ENCODE measurements at places on chromosomes 1 and 21. TPM values are rescaled to one million over a fixed set of nuclear protein-coding genes. Genes with fewer than 3 reads are reported as not detected.

AIRE gene
- not detected for total RNA-seq

LYPD8 gene
- total RNA-seq, result not detected

NTRK1 gene
- 0.09 TPM for total RNA-seq

LAX1 gene
- 0.74 TPM for total RNA-seq

ZBTB8B gene
- not detected for total RNA-seq

EXO1 gene
- 1.2 TPM for total RNA-seq

GPR52 gene
- total RNA-seq, result 2.9 TPM

TFF2 gene
- total RNA-seq, result not detected

COPA gene
- 220 TPM for total RNA-seq

RGS8 gene
- not detected for total RNA-seq

SPTA1 gene
- 1.2 TPM for total RNA-seq

SPRR2B gene
- total RNA-seq, result not detected

IGSF9 gene
- total RNA-seq, result not detected

IL6R gene
- total RNA-seq, result 5.3 TPM

GPX7 gene
- total RNA-seq, result 31.0 TPM

CTSS gene
- 31.6 TPM for total RNA-seq

RXRG gene
- total RNA-seq, result not detected

GNAI3 gene
- 17.6 TPM for total RNA-seq

CYB5RL gene
- 15.4 TPM for total RNA-seq

IL22RA1 gene
- total RNA-seq, result 0.09 TPM

Measured in fibroblast of the aortic adventitia (primary cell).